Stimulated activated CD4-positive, alpha-beta T cell treated with anti-CD3 and anti-CD28 coated beads, Interleukin-2, amount 100 ng/mL, for 4 hours (primary cell): ENCODE measurements at places on chromosomes 13 and 19.
A peak's percentile ranks its signal among the peaks of the same experiment; 100 is the strongest.

- DNase-seq, result no peak
These were observed 110.2 kb downstream of the MZT1 start for GRCh38 chr13:72617186-72617585.

- DNase-seq, result no peak
These were observed 181.3 kb downstream of the PCDH9 start for GRCh38 chr13:67048821-67049150.

- DNase-seq, result no peak
These were observed 44.2 kb downstream of the WASF3 start for GRCh38 chr13:26601669-26602068.

- no peak for DNase-seq
These were observed 6.4 kb downstream of the KMT5C start for GRCh38 chr19:55345818-55346724.

DNA sequence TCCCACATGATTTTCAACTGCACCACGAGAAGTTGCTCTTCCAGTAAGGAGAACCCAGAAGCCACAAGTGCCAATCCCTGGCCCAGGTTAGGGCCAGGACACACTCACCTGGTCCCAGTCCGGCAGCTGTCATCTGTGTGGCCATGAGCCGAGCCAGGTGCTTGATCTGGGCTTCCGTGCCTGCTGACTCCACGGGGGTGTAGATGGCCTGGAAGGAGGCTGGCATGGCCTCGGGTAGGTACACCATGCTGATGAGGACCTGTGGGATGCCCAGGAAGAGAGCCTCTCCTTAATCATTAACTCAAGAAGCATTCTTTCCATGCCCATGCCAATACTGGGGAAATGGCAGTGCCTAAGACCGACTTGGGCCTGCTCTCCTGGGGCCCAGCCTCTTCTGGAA lies 19.9 kb upstream of the RSPH6A start:
- DNase-seq, result no peak

DNA sequence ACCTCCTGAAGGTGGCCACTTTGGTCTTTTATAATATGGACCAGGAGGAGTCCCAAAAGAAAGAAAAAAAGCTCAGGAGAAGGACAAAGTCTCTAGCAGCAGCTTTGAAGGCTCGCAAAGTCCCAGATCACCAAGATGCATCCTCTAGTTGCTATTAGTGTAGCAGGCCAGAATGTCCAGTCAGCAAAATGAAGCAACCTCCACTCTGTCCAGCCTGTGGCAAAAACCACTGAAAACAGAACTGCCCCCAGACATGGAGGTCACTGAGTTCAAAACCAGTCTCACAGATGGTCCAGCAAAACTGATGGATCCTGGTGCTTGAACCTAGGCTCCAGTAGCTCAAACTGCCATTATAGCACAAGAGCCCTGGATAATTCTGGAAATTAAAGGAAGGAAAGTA lies 10.4 kb downstream of the LILRB4 start:
- no peak for DNase-seq

GRCh38 chr19:4557144-4557970 lies 2.1 kb downstream of the SEMA6B start:
- DNase-seq, result no peak

DNA sequence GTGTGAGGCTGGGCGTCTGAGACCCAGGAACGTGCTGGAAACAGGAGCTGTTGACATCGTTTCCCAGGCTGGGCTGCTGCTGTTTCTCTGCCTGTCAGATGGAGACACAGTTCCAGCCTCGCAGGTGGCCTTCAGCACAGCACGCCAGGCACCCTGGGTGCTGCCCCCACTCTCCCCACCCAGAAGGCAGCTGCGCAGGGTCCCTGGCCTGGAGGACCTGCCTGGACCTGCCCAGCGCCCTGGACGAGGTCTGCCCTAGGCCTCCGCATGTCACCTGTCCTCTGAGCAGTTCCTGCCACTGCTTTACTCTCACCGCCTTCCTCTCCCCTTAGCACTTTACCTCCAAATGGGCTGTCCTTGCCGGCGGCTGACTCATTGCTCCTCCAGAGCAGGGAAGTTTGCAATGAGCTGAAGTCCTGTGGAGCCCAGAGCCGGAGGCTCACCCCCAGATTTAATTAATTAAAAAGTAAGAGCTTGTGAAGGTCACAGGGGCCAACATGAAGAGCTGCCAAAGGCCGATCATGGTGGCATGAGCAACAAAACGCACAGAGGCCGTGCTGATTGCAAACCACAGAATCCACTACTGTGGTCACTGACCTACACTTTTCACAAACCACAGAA lies 32.2 kb downstream of the C13orf46 start:
- no peak for DNase-seq

- no peak for DNase-seq
These were observed 268.4 kb upstream of the ARGLU1 start for GRCh38 chr13:106836186-106836802.

DNA sequence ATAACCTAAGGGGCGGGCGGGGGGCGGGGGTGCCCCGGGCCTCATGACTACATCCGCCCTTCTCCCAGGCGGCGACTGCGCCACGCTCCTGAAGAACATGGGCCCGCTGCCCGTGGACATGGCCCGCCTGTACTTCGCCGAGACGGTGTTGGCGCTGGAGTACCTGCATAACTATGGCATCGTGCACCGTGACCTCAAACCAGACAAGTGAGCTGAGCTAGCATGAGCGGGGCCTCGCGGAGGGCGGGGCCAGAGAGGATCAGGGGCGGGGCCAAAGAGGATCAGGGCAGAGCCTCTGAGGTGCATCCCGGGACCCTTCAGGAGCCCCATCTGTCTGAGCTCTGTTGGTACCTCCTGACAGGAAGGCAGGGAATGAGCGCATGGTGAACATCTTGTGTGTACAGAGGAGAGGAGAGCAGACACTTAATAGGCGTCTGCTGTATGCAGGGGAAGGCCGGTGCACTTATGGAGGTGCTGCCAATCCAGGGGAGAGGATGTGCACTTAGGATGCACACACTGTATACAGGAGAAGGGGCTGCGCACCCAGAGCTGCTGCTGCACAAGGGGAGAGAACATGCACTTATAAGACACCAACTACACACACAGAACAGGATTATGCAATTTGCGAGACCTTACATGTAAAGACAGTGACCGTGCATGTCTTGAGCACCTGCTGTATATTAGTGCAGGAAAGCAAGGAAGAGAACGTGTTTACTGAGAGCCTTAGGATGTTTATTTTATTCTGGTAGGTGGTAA lies 20.9 kb upstream of the PIK3R2 start:
- no peak for DNase-seq

DNA sequence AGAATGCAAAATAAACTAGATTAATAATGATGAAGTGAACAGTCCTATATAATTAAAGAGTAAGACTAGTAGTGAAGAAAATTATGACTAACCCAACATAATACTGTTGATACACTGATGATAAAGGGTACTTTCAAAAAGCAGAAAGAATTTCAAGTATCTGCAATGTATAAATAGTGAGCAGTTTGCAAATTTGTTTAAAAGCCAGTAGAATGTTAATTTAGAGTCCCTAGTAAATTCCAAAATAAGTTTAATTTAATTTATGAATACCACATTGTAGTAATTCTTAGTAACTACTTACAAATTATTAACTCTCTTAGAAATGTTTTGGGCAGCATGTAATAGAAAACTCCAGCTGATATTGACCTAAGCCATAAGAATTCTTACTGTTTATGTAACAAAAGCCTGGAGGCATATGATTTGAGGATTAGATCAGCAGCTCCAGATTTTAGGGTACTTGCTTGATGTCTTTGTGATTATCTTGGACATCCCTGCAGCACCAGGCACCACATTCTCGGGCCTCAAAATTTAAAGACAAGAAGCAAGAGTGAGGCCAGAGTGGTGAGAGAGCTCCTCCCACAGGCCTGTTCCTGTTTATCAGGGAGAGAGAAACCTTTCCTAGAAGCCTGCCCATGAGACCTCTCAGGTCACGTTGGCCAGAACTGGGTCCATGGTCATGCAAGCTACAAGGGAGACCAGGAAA lies 67.6 kb upstream of the TDRD3 start:
- DNase-seq, result no peak

DNA sequence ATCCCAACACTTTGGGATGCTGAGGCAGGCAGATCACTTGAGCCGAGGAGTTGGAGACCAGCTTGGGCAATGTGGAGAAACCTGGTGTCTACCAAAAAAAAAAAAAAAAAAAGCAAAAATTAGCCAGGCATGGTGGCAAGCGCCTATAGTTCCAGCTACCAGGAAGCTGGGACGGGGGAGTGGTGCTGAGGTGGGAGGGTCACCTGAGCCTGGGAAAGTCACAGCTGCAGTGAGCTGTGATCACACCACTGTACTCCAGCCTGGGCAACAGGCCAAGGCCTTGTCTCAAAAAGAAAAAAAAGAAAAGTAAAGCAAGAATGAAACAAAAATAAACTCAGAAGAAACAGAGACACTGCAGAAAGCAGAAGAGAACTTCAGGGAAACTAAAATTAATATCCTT lies 31.6 kb downstream of the MTRF1 start:
- no peak for DNase-seq

- DNase-seq, result no peak
These were observed 1562.9 kb upstream of the PRR20A start for GRCh38 chr13:55577847-55578210.

DNA sequence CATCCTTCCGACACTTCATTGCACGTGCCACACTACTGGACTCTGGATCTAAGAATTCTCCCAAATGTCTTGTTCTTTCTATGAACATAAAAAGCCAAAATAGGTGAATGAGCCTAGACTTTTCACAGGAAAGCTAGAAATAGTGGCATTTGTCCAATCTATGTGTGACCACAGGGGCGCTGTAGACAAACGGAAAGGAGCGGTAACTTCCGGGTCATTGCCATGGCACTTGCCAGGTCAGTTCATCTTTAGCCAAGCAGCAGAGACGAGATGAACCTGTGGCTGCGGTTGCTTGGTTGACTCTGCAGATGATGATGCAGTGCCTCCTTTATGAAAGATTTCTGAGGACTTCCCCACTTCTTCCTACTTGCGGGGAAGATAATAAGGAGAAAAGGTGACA lies 65.6 kb downstream of the ADGRE1 start:
- no peak for DNase-seq

- no peak for DNase-seq
These were observed 2.9 kb upstream of the HOOK2 start for GRCh38 chr19:12778017-12778904.

GRCh38 chr19:5775668-5776309 lies 8.8 kb downstream of the PRR22 start:
- DNase-seq, result no peak

DNA sequence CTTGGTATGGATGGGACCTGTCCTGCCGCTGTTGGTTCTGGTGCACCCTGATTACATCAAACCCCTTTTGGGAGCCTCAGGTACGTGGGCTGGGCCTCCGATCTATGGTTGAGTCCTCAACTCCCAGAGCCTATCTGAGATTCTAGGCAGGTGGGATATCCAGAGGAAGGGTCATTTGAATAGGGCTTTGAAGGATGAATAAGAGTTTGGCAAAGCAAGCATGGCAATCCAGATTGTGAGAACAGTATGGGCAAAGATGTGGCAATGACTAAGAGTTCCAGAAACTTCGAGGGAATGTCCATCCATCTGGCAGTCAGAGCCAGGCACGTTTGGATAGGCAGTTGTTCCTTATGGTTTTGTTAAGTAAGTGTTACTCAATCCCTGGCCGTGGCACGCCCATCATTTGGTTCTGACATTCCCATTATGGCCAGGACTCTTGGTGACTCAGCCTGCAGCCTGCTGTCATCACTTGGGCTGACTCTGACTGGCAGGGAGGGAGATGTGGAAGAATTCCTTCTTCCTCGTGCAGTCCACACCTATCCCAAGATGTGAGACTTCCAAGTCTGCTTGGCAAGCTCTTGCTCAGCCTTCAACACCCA lies 21.5 kb downstream of the CYP4F22 start:
- no peak for DNase-seq

DNA sequence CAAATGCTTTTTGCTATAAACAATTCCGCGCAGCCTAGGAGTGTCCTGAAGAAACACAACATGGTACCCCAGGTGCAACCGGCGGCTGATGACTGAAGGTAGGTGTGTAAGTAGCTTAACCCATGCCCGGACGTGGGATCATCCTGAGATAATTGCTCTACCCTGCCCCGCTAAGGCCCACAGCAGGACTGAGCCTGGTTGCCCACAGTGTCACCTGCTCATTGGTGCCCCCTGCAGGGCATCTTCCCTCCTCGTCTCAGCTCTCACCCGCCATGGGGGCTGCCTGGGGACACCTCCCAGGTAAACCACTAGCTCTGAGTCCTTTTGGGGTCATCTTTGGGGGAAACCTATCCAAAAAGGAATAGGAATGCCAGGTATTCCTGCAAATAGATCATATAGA lies 22.3 kb downstream of the TMEM161A start:
- DNase-seq, result peak; percentile 13

- no peak for DNase-seq
These were observed 33.1 kb upstream of the ZNF331 start for GRCh38 chr19:53504885-53505284.

- DNase-seq, result no peak
These were observed 1.5 kb downstream of the KCNN4 start for GRCh38 chr19:43779147-43779819.

DNA sequence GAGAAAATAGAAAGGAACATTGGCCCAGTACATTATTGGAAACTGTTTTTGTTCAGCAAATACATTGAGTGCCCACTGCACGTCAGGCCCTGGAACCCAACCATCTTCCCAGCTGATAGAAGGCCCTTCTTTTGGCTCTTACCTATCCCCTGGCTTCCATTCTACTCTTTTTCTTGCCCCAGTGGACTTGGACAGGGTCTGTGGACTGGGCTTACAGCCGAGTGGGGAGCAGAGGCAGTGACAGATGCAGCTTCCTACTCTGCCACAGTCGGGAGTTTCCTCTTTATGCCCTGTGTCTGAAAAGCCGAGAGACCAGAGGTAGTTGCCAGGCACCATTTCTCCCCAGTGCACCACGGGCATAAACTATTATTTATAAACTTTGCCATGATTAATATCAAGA lies 70.4 kb downstream of the ARHGAP35 start:
- DNase-seq, result no peak

DNA sequence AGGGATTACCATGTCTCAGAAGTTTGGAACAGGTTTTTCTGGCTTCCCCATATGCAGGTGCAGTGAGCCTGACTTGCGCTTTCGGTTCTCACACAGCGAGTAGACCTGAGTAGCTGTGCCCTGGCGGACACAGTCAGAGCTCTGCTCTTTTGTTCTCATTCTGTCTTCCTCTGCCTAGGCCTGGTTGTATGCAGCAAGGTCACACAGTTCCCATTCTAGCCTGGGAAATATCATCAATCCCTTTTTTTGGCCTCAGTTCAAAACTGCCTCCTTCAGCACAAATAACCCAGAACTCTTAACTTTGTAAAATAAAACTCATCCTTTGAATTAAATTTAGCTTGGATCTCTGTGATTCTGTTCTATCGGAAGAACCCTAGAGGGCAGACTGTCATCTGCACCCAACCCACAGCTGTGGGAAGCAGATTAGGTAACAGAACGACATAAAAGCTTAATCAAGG lies 10.2 kb downstream of the OXGR1 start:
- DNase-seq, result no peak

DNA sequence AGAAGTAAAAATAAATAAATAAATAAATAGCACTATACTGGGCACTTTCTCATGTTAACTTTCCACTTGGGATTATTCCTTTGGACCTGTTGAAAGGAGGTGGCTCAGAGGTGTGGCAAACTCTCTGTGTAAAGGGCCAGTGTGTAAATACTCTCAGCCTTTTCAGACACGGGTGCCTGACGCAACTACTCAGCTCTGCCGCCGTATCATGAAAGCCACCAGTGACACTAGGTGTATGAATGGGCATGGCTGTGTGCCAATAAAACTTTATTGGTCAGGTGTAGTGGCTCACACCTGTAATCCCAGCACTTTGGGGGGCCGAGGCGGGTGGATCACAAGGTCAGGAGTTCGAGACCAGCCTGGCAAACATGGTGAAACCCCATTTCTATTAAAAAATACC lies 20.1 kb upstream of the SLC39A3 start:
- no peak for DNase-seq

GRCh38 chr19:3792114-3792513 lies 5.9 kb upstream of the MATK start:
- no peak for DNase-seq

- DNase-seq, result no peak
These were observed 91.9 kb upstream of the MCF2L start for GRCh38 chr13:112877066-112877465.
